ENCODE measurements at places on chromosomes 3 and 15.

- DNase-seq: no peak
Observed at GRCh38 chr3:108164391-108164790, 57.8 kb downstream of the IFT57 start.

GRCh38 chr3:143731776-143732175, 116.5 kb downstream of the SLC9A9 start:
- no peak for DNase-seq

GRCh38 chr3:127184870-127185216, 8.1 kb upstream of the PRR23E start:
- DNase-seq: no peak

DNA sequence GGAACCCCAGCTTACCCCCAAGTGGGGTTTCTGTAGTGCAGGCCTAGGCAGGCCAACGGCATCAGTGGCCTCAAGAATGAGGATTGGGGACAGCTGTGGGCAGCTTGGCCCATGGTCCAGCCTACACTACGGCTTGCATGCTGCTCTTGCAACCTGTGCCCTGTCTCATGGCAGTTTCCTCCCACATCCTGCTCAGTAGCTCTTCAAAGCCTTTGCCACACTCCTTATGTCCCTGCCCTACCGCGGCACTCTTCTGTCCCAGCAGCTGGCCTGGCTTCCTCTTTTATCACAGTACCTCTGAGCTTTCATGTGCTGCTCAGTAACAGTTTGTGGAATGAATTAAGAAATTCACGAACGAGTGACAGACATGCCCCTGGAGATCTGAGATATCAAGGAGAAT, 431.0 kb downstream of the EPHB1 start:
- no peak for DNase-seq

- no peak for DNase-seq
Observed at GRCh38 chr15:58491499-58492202, 59.9 kb downstream of the LIPC start.
